ENCODE measurements at places on chromosomes 5 and 9.

DNA sequence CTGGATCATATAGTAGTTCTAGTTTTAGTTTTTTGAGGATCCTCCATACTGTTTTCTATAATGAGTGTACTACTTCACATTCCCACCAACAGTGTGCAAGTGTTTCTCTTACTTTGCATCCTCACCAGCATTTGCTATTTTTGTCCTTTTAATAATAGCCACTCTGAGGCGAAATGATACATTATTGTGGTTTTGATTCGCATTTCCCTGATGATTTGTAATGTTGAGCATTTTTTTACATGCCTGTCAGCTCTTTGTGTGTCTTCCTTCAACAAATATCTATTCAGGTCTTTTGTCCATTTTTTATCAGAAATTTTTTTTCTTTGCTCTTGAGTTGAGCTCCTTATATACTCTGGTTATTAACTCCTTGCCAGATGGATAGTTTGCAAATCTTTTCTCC lies 114.0 kb downstream of the ADAMTSL1 start:
- no peak for DNase-seq

- DNase-seq: no peak
Observed at GRCh38 chr5:130035388-130035787, 131.1 kb downstream of the CHSY3 start.

DNA sequence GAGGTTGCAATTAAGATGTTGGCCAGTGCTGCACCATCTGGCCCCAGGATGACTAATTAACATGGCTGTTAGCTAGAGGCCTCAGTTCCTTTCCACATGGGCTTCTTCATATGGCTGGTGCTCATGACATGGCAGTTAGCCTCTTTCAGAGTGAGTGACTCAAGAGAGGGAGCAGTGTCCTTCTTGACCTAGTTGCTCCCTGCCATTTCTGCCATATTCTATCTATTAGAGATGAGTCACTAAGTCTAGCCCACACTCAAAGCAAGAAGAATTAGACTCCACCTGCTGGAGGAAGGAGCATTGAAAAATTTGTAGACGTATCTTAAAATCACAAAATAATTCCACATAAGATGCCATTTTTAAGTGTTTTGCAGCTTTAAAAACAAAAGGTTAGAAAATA lies 651.2 kb upstream of the CCNG1 start:
- DNase-seq: no peak

GRCh38 chr5:15620501-15620900 lies 120.5 kb downstream of the FBXL7 start:
- DNase-seq: no peak

- no peak for DNase-seq
Observed at GRCh38 chr5:43573058-43573457, 16.2 kb upstream of the PAIP1 start.

DNA sequence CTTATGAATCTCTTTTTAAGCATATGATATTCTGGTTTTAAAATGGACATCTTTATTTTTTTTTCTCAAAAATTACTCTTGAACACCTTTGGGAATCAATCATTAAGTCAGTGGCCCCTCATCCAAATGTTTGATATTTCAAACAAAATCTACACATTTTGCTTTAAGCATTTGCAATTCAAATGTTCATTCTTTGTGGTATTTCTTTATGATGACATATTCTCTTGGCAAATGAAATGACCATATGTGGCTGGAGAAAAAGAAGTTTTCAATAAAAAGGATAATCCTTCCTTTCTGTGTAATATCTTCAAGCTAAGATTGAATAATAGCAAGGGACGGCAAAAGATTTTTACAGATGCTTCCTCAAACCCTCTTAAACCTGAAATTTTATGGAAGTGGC lies 420.8 kb downstream of the MTRR start:
- no peak for DNase-seq

- no peak for DNase-seq
Observed at GRCh38 chr9:121206516-121207370, 5.1 kb upstream of the RAB14 start.

DNA sequence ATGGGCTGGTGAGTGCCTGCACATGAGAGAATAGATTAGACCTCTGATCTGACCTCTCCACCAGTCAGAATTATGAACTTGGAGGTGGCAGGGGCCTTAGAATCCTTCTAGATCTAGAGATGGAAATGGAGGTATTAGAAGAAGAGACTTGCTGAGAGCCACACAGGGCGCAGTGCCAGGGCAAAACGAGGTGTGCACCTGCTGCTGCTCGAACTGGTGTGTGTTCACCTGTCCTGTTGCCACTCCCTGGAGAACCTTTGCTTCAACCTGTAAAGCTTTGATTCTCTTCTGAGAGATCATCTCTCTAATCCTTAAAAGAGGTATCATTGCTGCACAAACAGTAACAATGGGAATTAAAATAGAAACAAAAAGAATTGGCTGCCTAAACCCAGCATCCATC lies 24.9 kb downstream of the FRMPD1 start:
- no peak for DNase-seq
